Nucleus accumbens (tissue), 56 donors: ENCODE measurements at places on chromosomes 2 and 18.

DNA sequence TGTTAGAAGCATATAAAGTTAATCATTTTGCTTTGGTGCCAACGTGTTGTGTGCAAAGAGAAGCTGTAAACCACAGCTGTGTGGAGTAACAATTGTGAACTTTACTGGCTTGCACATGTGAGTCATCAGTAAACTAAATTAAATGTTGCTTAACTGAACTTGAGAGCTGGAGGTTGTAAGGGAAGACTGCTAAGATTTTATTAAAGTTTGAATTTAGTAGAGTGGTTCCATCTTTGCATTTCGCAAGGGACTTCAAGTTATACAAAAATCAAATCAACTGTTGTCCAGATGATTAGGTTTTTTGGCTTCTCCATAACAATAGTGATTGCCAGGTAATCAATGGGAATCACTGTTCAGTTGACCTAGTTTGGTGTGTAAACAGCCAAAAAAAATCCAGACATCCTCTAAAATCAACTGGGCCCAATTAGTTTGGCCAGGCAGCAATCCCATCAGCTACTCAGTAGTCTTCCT lies 247.4 kb downstream of the MYO3B start:
- no peak for DNase-seq

GRCh38 chr2:128069769-128070168 lies 21.2 kb upstream of the UGGT1 start:
- no peak for DNase-seq

DNA sequence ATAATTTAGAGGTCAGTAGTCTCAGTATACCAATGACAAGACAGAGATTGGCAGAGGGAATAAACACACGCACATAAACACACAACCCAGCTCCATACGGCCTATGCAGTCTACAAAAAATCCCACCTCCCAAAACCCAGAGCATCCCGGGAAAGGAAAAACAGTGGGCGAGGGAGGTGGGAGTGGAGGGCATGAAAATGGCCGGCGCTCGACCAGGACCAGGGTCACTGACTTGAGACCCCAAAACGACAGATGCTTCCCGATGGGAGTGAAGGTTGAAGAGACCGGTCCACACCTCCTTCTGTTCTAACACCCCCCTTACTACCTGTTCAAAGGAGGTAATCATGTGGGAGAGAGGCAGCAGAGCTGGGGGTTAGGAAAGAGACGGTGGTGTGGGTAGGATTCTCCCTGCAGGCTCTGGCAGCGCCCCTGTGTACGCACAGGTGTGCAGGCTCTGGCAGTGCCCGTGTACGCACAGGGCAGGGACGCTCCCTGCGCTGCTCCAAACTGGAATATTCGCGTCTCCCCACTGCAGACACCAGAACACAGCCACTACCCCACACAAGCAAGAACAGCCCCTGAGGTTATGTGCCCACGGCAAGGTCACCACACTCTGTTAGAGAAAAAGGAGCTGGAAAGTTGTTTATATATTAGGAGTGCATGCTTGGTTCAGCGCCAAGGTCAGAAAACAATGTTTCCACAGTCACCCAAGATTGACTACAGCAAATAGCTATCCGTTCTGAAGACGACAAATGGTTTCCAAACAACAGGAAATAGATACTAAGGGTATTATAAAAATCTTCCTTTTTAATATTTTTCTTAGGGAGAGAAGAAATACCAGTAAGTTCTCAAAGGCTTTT lies 67.9 kb downstream of the EIPR1 start:
- DNase-seq: no peak

GRCh38 chr18:50610349-50610748 lies 50.5 kb downstream of the MAPK4 start:
- DNase-seq: no peak

DNA sequence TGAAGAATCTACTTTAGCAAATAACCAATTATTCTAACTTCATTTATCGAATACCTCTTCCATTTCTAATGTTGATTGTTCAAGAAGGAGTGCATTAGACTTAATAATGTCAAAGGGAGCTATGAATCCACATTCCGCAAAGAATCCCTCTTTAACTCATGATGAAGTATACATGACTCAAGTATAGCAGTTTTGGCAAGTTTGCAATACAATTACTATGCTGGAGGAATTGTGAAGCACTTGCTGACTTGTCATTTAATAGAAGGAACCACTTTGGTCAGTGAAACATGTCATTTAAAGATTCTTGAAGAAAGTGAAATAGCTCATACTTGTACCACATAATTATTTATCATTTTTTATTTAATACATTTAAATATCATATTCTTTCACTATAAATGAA lies 125.1 kb downstream of the SLC39A10 start:
- DNase-seq: no peak

DNA sequence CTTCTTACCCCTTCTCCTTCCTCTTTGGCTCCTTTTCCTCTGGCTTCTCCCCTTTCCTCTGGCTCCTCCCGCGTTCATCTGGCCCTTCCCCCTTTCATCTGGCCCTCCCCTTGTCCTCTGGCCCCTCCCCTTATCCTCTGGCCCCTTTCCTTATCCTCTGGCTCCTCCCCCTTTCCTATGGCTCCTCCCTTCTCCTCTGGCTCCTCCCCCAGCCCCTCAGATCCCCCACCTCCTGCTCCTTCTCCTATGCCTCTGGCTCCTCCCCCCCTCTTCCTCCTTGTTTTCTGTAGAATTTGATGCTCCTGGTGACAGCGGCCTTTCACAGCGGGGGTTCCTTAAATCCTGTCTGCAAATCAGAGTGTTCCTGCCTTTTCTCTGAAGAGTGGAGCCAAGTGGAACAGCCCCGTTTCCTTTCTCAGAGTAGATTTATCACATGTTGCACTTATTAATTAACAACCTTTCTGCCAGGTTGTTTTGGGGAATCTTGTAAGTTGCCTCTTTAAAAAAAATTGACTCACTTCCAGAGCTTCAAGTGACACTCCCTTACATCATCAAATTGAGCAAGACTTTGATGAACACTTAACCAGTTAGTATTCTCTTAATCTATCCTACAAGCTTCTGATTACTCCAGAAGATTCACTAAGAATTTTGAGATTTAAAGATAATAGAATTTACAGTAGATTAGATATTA lies 27.9 kb downstream of the FABP1 start:
- no peak for DNase-seq

GRCh38 chr2:65035351-65035943 lies 20.8 kb upstream of the CEP68 start:
- DNase-seq: no peak

DNA sequence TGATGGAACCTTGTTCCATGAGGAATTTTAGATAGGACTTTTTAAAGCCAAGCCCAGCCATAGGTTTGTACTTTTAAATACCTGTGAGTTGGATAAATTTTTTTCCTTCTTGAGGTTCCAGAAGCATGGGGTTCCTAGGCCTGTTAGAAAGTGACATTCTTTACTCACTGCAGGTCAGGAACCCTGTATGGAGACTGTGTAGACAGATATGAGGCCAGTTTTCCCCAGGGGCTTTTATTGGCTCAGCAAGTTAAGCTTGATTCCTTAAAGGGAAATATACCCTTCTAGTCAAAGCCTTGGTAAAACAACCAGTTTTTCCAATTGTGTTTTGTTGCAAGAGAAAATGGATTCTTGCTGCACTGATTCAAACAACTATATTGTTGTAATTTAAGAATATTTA lies 38.4 kb upstream of the GMCL1 start:
- DNase-seq: no peak

DNA sequence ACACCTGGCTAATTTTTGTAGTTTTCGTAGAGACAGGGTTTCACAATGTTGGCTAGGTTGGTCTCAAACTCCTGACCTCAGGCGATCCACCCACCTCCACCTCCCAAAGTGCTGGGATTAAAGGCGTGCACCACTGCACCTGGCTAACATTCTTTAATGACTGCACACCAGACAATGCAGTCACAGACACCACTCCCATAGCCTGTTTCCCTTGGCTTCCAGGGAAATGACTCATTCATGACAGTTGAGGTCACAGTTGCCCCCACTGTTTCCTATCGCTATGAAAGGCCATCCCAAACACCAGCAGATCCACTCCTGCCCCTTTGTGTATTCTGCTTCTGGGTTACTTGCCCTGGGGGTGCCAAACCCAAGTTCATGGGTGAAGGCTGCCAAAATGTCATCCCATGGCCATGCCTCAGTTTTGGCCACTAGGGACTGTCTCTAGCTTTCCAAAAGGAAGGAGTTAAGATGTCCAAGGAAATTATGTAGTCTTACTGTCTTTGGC lies 8.7 kb downstream of the CHMP1B start:
- no peak for DNase-seq

DNA sequence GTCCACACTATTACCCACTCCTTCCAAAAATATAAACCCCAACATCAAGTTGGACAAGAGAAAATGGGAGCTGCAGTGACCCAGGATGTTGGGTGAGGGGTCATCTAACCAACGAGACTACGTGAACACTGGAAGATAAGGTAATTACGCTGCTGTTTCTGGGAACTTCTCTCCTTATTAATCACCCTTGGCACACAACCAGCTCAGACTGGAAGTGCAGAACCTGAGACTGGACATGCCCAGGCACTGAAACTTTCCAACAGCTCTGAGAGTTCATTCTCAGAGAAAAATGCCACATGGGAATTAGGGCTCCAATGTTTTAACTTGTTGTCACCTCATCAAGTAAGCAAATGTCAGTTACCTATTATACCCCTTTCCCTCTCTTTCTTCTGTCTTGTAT lies 135.3 kb downstream of the CCDC148 start:
- DNase-seq: no peak

DNA sequence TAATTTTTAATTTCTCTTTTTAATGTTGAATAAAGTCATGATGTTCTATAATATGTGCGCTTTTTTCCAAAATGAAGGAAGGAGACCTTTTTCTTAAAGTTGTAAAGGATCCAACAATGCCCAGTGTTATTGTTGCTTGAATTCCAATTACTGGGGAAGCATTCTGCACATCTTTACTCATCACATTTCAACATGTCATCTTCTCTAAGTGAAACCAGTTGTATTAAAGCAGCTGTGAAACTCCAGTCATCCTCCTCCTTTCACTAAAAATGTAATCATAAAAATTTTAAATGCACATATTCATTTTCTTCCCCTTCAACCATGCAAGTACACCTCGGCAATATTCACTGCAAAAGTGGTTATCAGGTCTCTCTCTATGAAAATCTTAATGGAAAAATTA lies 722.7 kb downstream of the TSN start:
- DNase-seq: no peak

GRCh38 chr2:136818839-136819238 lies 53.5 kb downstream of the THSD7B start:
- DNase-seq: no peak

DNA sequence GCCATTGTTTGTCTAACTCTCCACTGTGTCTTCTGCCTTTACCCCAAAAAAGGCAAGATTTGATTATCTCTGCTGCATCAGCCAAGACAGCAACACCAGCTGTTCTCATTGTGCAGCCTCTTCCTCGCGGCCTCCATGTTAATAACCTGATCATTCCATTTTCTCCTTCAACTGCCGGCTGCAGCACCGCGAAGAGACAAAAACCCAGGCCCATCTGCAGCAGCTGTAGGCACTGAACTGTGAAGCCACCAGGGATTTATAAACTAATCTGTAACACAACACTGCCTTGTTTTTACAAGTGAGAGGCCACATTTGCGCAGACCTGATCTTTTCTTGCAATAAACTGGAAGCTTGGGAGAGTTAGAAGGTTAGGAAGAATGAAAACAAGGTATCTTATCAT lies 147.8 kb downstream of the SATB2 start:
- no peak for DNase-seq

DNA sequence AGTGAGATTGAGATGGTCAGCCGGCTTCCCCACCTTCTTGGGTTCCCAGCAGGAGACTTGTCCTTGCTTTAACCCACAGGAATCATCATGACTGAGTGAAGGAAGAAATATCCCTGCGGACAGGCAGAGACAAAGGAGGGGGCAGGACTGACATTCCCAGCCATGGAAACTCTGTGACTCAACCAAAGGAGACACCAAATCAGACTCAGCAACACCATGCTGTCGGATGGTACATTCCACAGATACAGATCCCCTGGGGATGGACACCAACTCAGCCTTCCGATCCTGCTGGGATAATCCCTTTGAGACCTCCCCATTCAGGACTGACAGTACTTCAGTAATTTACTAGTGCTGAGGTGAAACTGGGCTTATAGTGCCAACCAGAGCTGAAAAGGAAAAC lies 518.3 kb downstream of the XIRP2 start:
- DNase-seq: no peak

DNA sequence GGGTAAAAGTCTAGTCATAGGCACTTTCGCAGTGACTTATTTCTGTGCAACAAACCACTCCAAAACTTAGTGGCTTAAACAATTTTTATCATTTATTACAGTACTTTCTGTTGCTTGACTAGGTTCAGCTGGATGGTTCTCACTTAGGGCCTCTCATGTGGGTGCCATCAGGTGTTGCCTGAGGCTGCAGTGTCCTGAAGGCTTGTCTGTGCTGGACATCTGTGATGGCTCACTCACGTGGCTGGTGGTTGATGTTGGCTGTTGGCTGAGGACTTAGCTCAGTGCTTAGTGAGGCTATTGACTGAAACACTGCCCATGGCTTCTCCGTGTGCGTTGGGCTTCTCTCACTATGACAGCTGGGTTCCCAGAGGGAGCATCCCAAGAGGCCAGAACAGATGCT lies 81.4 kb upstream of the GCFC2 start:
- no peak for DNase-seq

DNA sequence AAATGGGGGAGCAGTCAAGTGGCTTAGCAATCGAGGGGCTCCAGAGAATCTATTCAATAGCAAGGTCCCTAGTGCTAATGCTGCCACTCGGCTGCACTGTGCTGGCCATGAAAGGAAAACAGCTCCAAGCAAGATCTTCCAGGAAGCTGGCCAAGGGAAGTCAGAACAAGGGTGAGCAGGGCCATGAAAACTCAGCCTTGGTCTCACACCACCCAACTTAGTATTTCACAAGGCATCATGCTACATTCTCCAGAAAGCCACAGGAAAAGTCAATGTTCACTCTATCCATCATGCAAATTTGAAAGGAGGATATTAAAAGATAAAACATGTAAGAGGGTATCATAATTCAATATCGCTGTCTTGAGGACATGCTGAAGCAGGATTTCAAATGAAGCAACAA lies 35.7 kb downstream of the NRP2 start:
- no peak for DNase-seq

DNA sequence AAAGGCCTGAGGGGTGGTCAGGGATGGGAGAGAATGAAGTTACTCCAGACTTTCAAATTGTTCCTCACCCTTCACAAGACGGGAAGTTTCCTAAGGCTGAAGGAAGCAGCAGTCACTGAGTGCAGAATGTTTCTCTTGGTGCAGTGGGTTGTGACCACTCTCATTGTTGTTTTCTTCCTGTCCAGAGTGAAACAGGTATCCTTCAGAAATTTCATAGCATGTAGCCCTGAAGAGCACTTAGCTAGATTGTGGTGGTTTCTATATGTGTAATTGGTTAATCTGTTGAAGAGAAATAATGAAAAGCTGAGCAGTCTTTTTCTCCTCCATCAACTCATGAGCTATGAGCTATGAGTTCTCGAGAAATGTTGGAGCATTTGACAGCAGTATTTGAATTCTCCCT lies 96.8 kb downstream of the GPD2 start:
- DNase-seq: no peak
